ENCODE measurements at places on chromosomes 5 and 9.

DNA sequence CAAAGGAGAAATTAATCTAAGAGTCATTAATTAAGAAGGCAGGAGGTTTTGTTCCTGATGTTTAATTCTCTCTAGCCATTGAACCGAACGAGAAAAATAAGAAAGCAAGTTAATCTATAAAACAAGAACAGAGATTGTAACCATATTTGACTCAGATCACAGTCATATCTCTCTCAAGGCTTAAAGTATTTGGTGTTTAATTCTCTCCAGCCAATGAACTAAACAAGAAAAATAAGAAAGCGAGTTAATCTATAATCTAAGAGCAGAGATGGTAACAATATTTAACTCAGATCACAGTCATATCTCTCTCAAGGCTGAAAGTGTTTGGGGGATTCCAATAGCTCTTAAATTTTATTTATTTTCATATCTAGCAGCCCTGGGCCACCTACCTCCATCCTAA, 74.4 kb upstream of the SHISAL2B start:
- no peak for DNase-seq

DNA sequence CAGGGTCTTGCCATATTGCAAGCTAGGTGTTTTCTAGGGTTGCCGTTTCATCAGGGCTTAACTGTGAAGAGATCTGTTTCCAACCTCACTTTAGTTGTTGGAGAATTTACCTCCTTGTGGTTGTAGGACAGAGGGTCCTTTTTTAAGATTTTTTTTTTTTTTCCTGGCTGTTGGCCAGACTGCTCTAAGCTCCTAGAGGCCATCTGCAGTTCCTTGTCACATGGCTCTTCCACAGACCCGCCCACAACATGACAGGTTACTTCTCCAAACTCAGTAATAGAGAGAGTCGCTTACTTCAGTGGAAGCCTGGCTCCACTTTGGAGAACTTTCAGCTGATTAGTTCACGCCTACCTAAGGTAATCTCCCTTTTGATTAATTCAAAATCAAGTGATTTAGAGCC, 543.7 kb downstream of the DMRTA1 start:
- no peak for DNase-seq

- no peak for DNase-seq
These were observed 15.9 kb downstream of the OR2V1 start for GRCh38 chr5:181114844-181115778.

DNA sequence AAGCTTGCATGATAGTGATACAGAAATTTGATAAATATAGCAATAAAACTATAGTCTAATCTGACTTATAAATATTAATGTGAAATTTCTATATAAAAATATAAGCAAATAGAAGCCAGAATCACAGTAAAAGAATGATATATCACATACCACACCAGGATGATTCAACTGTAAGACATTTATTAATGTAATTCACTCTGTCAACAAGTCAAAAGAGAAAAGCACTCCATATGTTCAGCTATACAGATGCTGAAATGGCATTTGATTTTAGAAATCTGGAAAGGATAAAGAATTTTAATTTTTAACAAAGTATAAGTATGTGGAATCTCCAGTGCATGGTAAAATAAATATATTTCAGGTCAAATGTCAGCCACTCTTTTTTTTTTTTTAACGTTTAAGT, 372.4 kb downstream of the KCNN2 start:
- no peak for DNase-seq

Measured in Panc1 (cell line).